ENCODE measurements at places on chromosomes 13 and 19.

- no peak for DNase-seq
These were observed at the start of gene C19orf85 for GRCh38 chr19:55464662-55465054. Gene C19orf85 (minus strand): TSS chr19:55464751. CDS start chr19:55464554, 197 bp downstream.

GRCh38 chr13:93765811-93766210 is 539.2 kb downstream of the GPC6 start:
- DNase-seq, result no peak

- DNase-seq, result no peak
These were observed 13.3 kb downstream of the LSM4 start for GRCh38 chr19:18309525-18310064.

GRCh38 chr13:31982124-31982523 is 49.5 kb upstream of the FRY start:
- DNase-seq, result peak; percentile 37

- DNase-seq, result no peak
These were observed at the start of gene ICAM4 for GRCh38 chr19:10286803-10287737. Gene ICAM4 (plus strand): TSS chr19:10286955. CDS start chr19:10287013, 58 bp downstream.

GRCh38 chr19:49801966-49802661 is 11.0 kb downstream of the FUZ start:
- peak; percentile 89 for DNase-seq

DNA sequence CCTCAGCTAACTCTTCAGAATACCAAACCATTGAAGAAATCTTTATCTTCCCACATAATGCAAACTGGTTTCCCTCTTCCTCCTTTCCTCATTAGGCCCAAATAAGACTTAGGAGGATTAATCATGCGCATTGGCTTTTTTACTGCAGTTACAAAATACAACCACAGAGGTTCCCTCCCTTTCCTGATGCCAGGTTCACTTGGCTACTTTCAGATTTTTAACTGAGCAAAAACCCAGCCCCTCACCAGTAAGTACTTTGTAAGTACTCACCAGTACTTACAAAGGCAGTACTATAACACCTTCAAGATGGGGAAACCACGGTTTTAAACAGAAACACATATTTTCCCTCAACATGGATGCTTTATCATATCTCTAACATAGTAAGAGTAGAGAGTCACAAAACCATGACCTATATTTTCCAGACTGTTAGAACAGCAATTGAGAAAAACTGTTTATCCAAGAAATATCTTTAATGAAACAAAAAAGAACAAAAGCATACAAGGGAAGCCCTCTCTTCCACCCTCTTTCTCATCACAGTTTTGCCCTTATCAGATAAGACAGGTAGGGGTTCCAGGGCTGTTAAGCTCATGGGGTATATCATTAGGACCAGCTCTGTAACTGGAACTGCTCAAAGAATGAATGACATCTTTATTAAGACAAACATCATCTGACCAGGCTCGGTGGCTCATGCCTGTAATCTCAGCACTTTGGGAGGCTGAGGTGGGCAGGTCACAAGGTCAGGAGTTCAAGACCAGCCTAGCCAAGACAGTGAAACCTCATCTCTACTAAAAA is 12.7 kb downstream of the FOXO1 start:
- no peak for DNase-seq

- no peak for DNase-seq
These were observed 9.4 kb downstream of the ITPKC start for GRCh38 chr19:40726279-40726678.

GRCh38 chr19:40013991-40014390 is 17.1 kb downstream of the ZNF546 start:
- DNase-seq, result no peak

DNA sequence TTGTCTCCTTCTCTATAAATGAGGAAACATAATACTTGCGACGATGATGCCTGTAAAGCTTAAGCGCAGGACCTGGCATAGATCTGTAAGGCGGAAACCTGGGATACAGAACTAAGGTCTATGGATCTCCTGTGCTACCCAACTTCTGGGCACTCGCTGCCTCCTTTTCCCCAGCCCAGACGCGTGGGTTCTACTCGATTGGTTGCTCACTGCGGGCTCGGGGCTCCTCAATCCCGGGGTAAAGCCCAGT is 615 bp upstream of the PSMC4 start:
- no peak for DNase-seq

GRCh38 chr19:6066661-6067646 is 43.3 kb downstream of the RFX2 start:
- peak; percentile 88 for DNase-seq

DNA sequence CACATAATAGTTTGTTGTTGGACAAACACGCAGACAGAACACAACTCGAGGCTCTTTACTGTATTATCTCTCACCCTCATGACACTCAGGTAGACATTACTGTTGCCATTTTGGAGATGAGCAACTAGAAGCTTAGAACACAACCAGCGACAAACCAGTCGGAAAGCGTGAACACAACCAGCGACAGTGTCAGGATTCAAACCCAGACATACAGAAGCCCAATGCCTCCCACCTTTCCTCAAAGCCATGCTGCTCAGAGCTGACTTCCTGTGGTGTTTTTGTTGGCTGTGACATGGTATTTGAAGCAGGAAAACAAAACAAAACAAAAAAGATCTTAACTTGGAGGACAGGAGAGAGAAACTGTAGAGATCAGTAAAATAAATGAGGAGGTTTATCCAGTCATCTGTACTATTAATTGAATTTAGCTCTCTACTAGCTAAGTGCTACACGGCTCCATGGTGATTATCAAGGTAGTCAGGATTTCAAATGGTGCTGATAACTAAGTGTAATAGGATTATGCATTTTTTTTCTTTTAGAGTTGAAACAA is 92.1 kb downstream of the STARD13 start:
- DNase-seq, result no peak

GRCh38 chr19:18500376-18500775 is 21.5 kb downstream of the ELL start:
- DNase-seq, result no peak

GRCh38 chr13:94556041-94556440 is 39.9 kb downstream of the TGDS start:
- no peak for DNase-seq

- peak; percentile 19 for DNase-seq
These were observed 4.6 kb upstream of the FFAR3 start for GRCh38 chr19:35353635-35354034.

GRCh38 chr13:80340651-80341100 is 250 bp downstream of the SPRY2 start:
- peak; percentile 61 for DNase-seq

GRCh38 chr19:46211201-46211881 is 18.2 kb upstream of the IGFL1 start:
- DNase-seq, result no peak
